Neural progenitor cell (in vitro differentiated cells): ENCODE measurements at places on chromosomes 3 and 15.
A peak's percentile ranks its signal among the peaks of the same experiment; 100 is the strongest.

- DNase-seq = no peak
These were observed 30.0 kb upstream of the PLSCR4 start for GRCh38 chr3:146280864-146281263.

- DNase-seq = no peak
These were observed 121.8 kb upstream of the NLGN1 start for GRCh38 chr3:173275740-173276139.

- DNase-seq = peak; percentile 65
These were observed 418.3 kb downstream of the OTOL1 start for GRCh38 chr3:161914703-161915417.

- DNase-seq = no peak
These were observed 8.6 kb upstream of the CBLB start for GRCh38 chr3:105877336-105877910.

DNA sequence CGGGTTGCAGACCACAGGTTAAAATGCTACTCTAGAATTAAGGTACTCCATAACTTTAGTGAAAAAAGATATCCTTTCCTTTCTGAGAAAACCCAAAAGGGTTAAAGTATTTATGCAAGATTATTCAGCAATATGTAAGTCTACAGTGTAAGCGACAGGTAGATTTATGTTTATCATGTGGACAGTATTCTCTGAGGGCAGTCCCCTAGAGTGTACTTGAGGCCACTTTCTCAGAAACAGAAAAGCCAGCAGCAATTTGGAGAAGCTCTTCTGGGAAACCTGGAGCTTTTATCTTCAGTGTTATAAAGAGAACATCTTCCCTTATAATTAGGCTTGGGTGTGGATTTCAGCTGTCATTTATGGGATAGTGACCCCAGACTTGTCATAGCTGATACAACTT, 8.9 kb downstream of the ST3GAL6 start:
- no peak for DNase-seq

- DNase-seq = no peak
These were observed 14.9 kb downstream of the TGM5 start for GRCh38 chr15:43251871-43252250.

DNA sequence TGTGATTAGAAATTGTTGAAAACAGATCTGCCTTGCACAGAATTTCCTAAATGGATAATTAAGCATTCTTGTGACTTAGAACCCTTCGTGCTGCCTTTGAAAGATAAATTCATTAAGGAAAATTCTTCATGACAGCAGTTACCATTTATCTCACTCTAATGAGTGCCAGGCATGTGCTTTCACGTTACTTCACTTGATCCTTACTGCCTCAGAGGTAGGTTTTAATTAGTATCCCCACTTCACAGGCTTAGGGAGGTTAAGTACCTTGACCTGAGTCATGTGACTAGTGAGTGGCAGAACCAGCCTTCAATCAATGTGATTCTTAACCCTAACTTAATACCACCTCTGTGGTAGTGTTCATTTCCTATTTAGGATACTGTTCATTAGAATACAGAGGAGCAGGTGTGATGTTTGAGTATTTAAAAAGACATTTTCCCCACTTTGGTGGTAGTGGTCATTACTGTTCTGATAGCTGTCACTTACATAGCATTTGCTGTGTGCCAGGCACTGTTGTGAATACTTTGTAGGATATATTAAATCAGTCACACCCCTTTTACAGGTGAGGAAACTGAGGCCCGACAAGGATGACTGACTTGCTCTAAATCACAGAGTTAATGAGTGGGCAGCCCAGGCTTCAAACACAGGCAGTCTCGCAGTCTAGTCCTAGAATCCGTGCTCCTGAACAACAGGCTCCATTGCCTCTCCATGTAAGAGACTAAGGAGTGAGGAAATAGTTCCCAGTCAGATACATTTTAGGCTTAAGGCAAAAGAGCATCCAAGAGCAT, 57.9 kb downstream of the RLBP1 start:
- peak; percentile 40 for DNase-seq

DNA sequence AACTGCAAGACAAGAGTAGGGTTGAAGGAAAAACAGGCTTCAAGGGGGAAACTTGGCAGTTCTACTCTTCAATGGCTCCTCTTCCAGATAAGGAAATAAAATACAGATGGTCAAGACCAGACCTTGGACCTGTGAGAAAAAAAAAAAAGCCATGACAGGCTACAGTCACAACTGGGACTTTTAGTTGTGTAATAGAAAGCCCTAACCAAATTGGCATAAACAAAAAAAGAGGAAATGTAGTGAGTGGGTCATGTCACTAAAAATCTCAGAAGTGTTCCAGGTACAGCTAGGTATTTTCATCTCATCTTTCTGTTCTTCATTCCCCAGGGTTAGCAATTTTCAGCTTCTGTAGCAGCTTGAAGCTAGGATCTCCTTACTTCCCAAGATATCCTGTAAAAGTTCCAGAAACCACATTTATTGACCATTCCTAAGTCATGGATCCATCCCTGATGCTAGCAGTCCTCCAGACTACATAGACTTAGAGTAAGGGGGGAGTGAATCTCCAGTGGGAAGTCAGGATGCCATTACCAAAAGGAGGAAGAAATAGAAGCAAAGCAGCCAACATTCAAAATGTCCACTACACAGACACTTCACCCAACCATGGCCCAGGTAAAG, 61.0 kb upstream of the CSTA start:
- no peak for DNase-seq

- no peak for DNase-seq
These were observed 1520.6 kb upstream of the CADM2 start for GRCh38 chr3:83438188-83438587.

GRCh38 chr3:179179979-179180759, 32.0 kb downstream of the PIK3CA start:
- DNase-seq = no peak
